Stimulated activated CD8-positive, alpha-beta memory T cell treated with anti-CD3 and anti-CD28 coated beads, Interleukin-15, amount 100 ng/mL, for 4 hours (primary cell): ENCODE measurements at places on chromosomes 6 and 20.

- no peak for DNase-seq
Measured at GRCh38 chr6:166449036-166449435, 66.3 kb upstream of the MPC1 start.

DNA sequence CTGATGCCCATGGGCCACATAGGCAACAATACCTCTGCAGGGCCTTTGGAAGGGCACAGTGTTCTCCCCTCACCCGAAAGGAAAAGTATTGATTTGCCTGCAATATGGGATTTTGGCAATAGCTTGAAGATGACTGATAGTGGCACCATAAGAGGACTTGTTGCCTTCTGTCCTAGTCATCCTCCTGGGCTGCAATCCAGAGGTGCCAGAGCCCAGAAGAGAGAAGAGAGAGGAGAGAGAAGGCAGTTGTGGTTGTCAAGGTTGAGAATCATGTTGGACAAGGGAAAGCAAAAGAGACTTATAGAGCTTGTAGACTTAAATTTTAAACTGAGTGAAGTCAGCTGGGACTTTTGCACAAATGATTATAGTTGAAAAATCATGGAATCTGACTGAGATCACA lies 14.6 kb downstream of the HDGFL1 start:
- no peak for DNase-seq

GRCh38 chr6:147390909-147391536 lies 117.5 kb upstream of the SAMD5 start:
- no peak for DNase-seq

- no peak for DNase-seq
Measured at GRCh38 chr20:44754554-44754953, 8.9 kb downstream of the KCNK15 start.

DNA sequence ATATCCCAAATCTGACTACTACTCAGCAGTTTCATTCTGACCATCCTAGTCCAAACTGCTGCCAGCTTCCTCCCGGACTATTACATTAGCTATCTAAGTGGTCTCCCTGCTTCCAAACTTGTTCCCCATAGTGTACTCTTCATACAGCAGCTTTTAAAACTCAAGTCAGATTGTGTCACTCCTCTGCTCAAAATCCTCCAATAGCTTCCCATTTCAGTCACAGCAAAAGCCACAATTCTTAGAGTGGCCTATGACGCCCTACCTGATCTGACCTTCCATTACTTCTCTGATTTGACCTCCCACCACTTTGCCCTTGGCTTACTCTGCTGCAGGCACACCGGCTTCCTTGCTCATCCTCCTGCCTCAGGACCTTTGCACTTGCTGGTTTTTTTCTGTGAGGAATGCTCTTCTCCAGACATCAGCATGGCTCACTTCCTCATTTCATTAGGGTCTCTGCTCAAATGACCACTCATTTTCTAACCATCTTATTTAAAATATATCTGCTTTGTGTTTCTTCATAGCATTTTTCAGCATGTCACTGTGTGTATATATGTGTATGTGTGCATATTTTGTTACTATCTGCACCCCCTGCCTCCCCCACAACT lies 111.1 kb upstream of the DTNBP1 start:
- DNase-seq: no peak
